Forelimb muscle (tissue), 1 donor: ENCODE measurements at places on chromosomes 4 and X. TPM values are rescaled to one million over a fixed set of nuclear protein-coding genes. Genes with fewer than 3 reads are reported as not detected.

GRCh38 chr4:158025131-158025530 is 147.7 kb downstream of the GASK1B start:
- DNase-seq, result no peak

DNA sequence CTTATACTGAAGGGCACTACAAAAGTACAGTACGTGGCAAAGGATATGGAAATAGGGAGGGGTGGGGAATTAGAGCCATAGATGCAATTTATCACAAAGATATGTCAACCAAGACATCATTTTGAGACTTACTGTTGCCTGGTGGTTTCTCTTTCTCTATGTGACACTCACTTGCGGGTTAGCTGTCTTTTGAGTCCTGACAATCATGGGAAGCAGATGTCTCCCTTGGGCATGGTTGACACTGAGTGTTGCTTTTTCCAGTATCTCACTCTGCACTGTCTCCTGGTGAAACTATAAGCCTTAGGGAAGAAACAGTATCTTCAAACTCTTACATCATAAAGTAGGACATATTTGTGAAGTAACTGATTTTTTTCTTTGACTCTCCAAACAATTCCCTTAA is 383.5 kb upstream of the LCORL start:
- no peak for DNase-seq

- DNase-seq, result no peak
Measured at GRCh38 chr4:20589436-20589835, 110.8 kb upstream of the PACRGL start.

GRCh38 chrX:22314692-22315091 is 42.0 kb downstream of the CBLL2 start:
- DNase-seq, result no peak

DNA sequence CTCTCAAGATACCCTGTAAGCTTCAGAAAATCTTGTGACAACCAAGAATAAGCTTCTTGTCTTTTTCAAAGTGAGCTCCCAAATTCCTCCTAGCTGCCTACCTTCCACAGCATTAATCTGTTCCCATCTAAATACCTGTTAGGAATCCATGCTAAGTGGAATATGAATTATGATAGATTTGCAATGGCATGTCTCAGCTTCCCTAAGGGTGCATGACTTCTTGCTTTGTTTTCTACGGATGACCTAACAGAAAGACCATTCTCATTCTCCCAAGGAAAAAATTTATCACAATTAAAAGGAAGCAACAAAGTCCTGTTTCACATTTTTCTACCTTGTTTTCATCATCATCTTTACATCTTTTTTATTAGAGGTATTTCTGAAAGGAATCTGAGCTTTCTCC is 532.7 kb downstream of the GRXCR1 start:
- DNase-seq, result no peak

DNA sequence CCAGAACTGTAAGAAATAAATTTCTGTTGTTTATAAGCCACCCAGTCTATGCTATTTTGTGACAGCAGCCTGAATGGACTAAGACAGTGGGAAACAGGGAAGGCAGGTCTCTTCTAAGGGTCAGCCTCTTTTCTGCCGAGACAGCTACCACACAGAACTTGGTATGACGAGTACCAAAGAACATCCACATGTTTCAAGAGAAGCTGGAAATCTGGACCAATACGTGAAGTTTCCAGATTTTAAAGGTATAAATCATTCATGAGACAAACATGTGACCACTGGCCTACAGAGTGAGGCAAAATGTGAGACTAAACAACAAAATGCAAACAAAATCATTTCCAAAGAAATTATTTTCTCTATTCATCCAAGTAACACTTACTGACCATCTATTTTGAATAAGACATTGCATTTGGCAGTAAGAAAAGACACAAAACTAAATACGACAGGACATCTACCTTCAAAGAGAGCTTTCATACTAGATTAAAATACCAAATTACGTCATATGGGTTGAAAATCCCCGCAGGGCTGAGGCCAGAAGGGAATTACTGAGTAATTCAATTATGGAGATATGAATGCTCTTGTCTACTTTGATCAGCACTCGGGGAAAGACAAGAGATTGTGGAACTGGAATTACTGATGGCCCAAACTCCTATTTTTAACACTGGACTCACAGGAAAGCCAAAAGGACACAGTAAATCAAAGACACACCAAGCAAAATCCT is 7.2 kb downstream of the SCARB2 start:
- DNase-seq, result no peak

GRCh38 chrX:130109429-130110378 is 593 bp downstream of the ELF4 start:
- no peak for DNase-seq

DNA sequence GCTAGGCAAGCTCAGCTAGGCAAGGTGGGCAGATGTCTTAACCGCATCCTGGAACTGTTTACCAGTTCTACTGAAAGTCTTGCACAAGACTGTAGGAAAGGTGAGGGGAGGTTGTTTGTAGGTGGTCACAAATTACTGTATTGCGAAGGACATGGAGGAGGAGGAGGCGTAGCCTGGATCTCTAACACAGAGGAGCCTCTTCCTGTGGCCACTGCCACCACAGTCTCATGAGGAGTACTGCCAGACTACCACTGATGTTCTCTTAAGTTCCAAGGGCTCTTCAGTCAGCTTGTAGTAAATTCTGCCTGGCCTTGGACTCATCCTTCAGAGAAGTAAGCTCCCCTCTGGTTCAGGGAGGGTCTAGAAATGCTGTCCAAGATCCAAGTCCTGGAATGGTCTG is 258.6 kb downstream of the FAT4 start:
- DNase-seq, result no peak

DNA sequence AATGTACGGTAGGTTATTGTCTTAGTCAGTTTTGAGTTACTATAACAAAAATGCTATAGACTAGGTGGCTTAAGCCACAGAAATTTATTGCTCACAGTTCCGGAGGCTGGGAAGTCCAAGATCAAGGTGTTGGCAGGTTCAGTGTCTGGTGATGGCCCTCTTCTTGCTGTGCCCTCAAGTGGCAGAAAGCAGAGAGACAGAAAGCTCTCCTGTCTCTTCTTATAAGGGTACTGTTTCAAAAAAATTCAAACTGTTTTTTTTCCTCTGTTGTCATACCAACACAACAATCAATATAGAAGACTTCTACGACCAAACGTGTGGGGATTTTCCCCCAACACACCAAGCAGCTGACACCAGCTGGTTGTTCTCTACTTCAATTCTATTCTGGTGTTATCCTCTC is 53.4 kb downstream of the ADGRG4 start:
- DNase-seq, result no peak

Gene PDE6B
- 16.1 TPM for polyA plus RNA-seq

Gene SATL1
- 0.61 TPM for polyA plus RNA-seq

Gene PACRGL
- 11.4 TPM for polyA plus RNA-seq

Gene FGF13
- polyA plus RNA-seq, result 81.2 TPM

Gene UGT2B17
- polyA plus RNA-seq, result not detected

Gene PABPC1L2A
- polyA plus RNA-seq, result not detected
